ENCODE measurements at places on chromosomes 11 and 22.

GRCh38 chr22:47112994-47113852, 350.8 kb downstream of the TBC1D22A start:
- DNase-seq: no peak

GRCh38 chr22:45673482-45674175, 2.0 kb downstream of the ATXN10 start:
- DNase-seq: no peak

DNA sequence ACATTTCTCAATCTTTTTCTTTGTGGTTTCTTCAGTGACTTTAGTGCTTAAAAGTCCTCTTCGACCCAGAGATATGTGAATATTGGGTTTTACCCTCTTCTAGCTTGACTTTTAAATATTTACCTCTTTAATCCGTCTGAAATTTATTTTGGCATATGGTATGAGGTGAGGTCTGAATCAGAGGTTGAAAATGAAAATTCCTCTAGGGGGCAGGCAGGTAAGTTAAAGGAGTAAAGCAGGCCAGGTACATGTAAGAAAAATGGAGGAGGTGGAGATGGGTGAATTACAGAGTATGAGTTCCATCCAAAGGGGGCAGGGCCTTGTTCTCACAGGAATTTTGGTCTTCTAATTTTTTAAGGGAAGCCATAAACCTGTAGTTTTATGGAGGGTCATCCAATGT, 263.8 kb upstream of the NARS2 start:
- no peak for DNase-seq

DNA sequence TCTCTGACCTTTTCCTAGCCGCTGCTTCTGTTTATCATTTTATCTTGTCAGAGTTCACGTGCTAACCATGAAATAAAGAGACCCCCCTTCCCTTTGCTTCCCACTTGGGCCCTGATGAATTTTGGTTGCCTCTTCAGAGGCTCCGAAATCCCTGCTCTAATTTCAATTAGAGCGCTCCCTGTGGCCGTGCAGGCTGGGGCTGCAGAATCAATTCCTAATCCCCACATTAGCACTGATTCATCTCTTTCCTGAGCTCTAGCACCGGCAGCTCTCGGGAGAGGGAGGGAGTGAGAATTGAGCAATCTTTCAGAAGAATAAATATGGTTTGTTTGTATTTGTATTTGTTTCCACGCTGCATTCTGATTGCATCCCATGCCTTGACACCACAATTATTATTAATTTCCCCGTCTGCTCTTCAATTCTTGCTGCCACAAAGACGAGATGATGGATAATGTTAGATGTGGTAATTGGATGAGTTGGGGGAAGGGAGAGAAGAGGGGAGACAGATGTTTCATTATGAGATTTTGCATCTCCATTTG, 76.9 kb downstream of the NTM start:
- no peak for DNase-seq

GRCh38 chr11:10377183-10377582, 72.3 kb downstream of the ADM start:
- DNase-seq: no peak

- DNase-seq: no peak
Observed at GRCh38 chr22:48423481-48423911, 1404.2 kb downstream of the BRD1 start.
